ENCODE measurements at places on chromosomes 2 and 18.
A peak's percentile ranks its signal among the peaks of the same experiment; 100 is the strongest.

GRCh38 chr2:48733067-48733503 lies 22.4 kb downstream of the LHCGR start:
- no peak for DNase-seq

- DNase-seq: peak; percentile 75
Measured at GRCh38 chr2:113124181-113124961, 3.0 kb upstream of the IL1RN start.

GRCh38 chr2:109378682-109379081 lies 235.1 kb downstream of the SEPTIN10 start:
- no peak for DNase-seq

DNA sequence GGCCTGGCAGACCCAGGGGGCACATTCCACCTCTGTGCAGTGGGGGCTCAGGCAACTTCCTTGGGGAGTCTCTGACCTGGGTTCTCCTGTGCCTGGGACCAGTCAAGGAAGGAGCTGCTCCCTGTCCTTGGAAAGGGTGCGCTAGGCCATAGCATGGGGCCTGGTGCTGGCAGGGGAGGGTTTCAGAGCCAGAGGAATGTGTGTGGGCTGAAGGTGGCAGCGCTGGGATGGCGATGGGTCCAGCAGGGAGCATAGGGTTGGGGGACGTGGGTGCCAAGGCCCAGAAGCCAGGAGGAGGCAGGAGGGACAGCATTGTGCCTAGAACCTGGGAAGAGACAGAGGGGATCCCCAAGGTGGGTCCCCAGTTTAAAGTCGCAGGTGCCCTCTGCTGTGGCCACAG lies 66.3 kb upstream of the TUBA3E start:
- DNase-seq: no peak

- DNase-seq: no peak
Measured at GRCh38 chr2:235928751-235929370, 239.3 kb downstream of the GBX2 start.

- no peak for DNase-seq
Measured at GRCh38 chr2:184444217-184444616, 154.1 kb upstream of the ZNF804A start.

DNA sequence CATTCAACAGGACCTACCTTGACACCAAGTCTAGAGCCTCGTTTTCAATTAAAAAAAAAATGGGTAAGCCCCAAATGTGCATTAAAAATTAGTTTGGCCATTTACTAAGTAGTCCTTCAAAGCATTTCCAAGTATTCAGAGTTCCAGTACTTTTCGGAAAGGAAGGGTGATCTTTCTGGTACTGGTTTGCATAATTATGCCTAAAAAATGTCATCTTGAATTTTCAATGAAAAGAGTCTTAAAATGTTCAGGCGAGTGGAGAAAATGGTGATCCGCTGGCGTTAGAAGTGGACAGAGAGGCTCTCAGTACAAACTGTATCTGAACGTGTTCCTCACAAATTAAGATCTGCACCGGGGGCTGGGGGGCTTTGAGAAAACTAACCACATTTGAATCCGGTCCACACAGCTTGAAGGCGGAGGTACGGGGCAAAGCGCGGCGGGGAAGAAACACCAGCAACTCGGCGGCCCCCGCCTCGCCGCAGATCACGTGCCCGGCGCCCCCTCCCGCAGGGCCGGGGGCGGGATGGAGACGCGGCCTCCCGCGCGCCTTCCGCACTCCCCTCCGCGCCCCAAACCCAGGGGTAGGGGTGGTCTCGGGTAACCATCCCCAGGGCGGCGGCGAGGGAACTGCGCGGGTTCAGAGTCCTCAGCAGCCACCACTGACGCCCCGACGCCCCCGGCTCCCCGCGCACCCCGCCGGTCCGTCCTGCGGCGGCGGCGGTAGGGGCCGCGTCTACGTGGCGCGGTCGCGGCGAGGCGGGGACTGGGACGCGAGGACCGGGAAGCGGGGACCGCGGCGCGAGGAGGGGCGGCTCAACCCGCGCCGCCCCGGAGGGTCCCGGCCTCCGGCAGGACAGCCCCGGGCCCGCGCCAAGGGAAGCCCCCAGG lies 564 bp downstream of the LPIN2 start:
- DNase-seq: peak; percentile 48

DNA sequence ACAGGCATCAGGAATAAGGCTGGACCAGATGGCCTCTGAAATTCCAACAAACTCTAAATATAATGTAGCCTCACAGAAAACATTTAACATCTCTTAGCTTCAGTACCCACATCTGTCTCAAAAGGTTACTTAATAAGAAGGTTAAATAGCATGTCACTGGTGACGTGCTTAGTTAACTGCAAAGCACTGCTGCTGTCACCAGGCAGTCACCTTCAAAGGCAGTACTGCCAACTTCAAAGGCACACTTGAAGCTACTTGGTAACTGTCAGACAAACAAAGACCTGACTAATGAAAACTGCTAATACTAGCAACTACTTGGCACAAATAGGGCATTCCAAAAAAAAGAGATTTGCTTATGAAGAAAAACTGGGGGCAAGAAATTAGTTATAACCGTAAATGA lies 36.2 kb downstream of the EPG5 start:
- DNase-seq: no peak

DNA sequence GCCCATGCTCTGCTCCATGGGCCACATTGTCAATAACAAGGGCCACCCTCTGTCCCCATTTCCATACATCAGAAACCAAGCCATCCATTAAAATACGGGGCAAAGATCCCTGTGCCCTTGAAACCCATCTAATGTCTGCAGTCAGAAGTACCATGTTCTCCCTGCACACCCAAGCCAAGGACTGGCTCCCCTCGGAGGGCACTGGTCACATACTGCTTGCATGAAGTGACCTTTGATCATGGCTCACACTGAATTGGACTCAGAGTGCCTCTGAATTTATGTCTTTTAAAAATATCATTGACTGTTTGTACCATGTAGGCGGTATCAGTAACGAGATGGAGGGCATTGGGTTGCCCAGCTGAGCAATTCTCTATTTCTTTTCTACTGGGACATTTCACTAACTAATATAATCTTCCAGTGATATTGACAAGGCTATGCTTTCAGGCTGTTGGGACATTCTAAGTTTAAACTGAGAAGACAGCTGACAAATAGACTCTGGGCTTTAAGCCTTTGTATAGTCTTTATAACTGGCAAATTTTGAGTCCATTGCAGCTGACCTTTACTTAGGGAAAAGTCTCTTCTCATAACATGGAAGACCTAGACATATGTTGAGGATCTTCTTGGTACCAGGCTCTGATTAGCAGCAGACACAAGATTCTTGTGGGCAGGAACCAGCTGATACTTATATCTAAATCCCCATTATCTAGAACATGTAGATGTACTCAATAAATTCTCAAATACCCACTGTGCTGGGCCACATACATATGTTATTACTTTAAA lies 214.3 kb downstream of the MYCN start:
- no peak for DNase-seq

GRCh38 chr2:23776021-23776420 lies 150.9 kb downstream of the ATAD2B start:
- no peak for DNase-seq

GRCh38 chr2:232350804-232351685 lies 27.5 kb upstream of the ALPP start:
- no peak for DNase-seq

DNA sequence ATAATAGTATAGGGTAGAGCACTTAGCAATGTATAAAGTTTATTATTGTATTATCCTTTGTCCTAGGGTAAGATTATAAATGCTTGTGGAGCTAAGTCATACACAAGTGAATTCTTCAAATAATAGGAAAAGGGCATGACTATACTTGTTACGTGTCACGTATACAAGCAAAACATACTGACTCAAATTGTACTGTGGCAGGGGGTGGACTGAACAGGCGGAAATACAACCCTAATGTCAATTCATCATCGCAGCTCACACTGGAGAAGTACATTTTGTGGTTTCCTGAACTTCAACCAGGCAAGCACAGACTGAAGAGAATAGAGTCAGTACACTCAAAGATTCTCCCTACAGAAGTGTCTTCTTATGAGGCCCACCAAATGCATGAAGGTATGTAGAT lies 201.0 kb downstream of the MBD2 start:
- DNase-seq: no peak

- no peak for DNase-seq
Measured at GRCh38 chr2:189203177-189203799, 23.7 kb upstream of the COL5A2 start.

DNA sequence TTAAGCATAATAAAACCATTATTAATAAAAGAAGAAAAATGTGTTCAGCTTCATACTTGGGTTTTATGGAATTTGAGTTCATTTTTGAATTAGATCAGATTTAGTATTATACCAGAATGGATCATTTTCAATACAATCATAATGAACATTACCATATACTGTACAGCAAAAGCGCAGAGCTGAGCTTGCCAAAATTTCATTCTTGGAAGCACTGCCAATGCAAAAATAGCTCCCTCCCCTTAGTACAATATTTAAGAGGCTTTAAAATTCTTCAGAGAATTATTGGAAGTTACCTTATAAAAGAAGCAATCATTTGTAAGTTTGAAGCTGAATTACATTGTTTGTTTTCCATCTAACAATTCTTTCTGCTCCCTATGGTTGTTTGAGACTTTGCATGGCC lies 938.1 kb upstream of the SLC39A10 start:
- no peak for DNase-seq

DNA sequence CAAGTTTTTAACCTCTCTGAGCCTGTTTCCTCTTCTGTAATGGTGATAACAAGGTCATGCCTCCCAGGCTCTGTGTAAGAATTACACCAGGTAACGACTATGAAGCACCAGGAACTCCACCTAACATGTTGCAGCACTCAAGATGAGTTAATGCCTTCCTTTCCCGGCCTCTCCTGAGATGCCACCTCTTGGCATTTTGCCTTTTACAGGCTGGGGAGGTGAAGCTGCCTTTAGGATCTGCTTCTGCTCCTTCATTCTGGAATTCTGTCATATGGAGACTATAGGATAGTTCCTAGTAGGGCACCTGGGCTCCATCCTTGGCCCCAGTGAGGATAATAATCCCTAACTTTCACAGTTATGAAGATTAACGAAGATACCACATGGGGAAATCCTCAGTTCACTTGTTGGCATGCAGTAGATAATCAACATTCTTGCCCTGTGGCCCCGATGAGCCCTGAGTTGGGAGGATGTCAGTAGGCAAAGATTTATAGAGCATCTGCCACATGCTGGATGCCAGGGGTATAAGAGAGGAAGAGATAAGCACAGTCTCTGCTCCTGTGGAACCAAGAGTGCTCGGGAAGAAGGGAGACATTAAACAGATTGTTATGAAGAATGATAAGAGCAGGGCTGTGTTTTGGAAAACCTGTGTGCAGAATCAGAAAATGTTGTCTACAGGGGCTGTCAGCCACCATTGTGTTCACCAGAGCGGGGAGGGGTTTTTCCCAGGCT lies 43.9 kb upstream of the KCNF1 start:
- no peak for DNase-seq

- no peak for DNase-seq
Measured at GRCh38 chr2:148646231-148646559, 1.6 kb downstream of the EPC2 start.

DNA sequence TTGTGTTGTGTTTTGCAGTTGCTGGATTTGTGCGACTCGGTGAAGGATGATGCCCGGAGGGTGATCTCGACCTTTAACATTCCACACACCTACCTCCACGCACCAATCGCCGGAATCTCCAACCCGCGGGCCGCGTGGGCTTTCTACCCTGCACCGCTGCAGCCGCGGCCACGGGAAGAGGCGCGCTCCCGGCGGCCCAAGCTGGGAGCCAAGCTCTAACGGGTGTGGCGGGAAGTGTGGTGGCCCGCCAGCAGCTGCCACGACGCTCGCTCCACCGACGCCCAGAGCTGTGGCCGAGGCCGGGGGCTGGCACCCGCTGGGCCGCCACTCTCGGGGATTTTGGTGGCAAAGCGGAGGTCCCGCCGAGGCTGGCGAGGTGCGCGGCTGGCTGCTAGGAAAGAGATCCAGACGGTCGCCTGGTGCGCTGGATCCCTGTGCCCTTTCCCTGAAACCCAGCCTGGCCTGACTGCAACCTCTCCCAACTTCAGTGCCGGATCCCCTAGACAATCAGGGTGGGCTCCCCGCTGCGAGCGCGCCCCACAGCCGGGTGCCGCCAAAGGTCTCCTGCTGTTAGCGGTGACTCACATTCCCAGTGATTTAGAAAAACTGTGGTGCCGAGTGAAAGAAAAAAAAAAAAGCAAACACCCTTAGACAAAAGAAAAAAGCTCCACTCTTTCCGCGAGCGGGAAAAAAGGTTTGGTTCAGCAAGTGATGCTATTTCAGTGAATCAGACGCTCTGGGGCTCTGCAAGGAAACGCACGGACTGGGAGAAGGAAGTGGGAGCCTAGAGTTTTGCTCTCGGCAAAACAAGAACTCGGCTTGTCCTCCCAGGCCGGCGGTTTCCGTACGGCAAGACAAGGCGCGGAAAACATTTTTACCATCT lies 2.9 kb upstream of the BCL2L11 start:
- DNase-seq: peak; percentile 80

GRCh38 chr2:18644115-18644462 lies 54.7 kb upstream of the NT5C1B start:
- no peak for DNase-seq

- no peak for DNase-seq
Measured at GRCh38 chr2:17916584-17916983, 38.1 kb downstream of the KCNS3 start.

- peak; percentile 49 for DNase-seq
Measured at GRCh38 chr2:170235860-170236679, 58.1 kb downstream of the MYO3B start.

DNA sequence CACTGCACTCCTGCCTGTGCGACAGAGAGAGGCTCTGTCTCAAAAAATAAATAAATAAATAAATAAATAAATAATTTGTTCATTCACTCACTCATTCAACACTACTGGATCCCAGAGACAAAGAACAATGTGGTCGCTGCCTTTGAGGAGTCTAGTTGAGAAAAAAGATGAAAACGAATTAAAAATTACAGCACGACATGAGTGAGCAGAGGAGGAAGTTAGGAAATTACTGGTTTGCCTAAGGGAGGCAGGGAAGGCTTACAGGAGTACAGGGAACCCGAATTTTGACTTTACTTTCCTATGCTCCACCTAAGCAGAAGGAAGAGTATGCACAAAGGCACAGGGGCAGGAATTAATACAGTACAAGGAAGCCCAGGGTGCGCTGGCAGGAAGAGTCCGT lies 4.2 kb upstream of the KCMF1 start:
- DNase-seq: peak; percentile 58

- no peak for DNase-seq
Measured at GRCh38 chr2:62597323-62597722, 91.3 kb upstream of the TMEM17 start.

DNA sequence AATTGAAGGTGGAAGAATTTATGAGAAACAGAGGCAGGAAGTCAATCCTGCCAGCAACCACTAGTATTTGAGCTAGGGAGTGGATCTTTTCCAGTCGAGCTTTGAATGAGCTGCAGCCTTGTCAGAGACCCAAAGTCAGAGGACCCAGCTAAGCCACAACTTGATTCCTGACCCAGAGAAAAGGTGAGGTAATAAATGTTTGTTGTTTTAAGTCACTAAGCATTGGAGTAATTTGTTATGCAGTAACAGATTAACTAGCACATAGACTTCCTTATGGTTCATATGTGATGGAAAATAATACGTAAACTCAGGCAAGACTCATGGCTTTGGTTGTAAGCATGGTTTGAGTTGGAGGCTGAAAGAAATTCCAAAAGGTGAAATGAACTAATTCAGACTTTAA lies 21.6 kb downstream of the EFEMP1 start:
- no peak for DNase-seq

All from suppressor macrophage treated with lipopolysaccharide for 1 hour (primary cell).